ENCODE measurements at places on chromosomes 12 and 14. TPM values are rescaled to one million over a fixed set of nuclear protein-coding genes. Genes with fewer than 3 reads are reported as not detected.

- DNase-seq, result no peak
Observed at GRCh38 chr12:92769124-92769901, 66.5 kb downstream of the PLEKHG7 start.

- no peak for DNase-seq
Observed at GRCh38 chr14:102049258-102050025, 37.4 kb downstream of the HSP90AA1 start.

DNA sequence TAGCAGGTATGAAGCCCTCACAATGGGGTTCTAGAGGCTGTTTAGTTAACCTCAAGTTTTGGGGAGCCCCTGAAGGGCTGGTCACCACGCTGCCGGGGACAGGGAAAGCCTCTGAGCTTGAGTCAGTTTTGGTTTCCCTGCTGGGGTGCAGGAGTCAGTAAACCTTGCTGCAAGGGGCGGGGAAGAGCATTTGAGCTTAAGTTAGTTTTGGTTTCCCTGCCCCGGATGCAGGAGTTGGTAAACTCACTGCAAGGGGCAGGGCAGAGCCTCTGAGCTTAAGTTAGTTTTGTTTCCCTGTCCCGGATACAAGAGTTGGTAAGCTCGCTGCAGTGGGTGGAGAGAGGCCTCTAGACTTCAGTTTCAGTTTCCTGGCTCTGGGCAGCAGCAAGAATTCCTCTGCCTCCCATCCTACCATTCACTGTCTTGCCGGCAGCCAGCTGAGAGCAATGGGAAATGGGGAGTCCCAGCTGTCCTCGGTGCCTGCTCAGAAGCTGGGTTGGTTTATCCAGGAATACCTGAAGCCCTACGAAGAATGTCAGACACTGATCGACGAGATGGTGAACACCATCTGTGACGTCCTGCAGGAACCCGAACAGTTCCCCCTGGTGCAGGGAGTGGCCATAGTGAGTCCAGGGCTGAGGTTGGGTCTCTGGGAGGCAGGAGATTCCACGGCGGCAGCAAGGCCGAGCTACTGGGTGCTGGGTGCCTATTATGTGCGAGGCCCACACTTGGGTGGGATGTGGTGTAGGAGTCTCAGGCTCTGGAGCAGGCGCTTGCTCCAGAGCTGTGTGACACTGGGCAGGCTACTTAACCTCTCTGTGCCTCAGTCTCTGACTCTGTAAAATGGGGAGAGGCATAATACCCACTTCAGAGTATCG, at the start of gene OAS2:
TSS of gene OAS2 (plus strand) at position 357 of the 878 bp plus-strand sequence. CDS start at position 447, 90 bp downstream.
- DNase-seq, result peak; percentile 86

DNA sequence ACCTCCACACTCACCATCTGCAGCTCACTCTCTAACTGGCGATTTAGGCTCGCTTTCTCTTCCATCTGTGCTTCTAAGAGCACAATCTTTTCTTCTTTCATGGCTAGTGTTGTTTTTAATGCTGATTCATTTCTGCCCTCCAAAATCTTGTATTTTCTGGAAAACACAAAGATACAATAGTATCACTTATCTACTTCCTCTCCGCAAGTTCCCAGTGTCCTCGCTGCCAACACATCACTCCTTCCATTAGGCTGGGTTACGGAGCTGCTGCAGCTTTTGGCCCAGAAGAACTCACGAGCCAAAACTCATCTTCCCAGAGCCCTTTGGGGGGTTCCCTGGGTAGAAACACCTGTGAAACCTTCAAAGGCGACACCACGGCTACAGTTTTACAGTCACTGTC, 63.8 kb upstream of the GPR68 start:
- DNase-seq, result no peak

DNA sequence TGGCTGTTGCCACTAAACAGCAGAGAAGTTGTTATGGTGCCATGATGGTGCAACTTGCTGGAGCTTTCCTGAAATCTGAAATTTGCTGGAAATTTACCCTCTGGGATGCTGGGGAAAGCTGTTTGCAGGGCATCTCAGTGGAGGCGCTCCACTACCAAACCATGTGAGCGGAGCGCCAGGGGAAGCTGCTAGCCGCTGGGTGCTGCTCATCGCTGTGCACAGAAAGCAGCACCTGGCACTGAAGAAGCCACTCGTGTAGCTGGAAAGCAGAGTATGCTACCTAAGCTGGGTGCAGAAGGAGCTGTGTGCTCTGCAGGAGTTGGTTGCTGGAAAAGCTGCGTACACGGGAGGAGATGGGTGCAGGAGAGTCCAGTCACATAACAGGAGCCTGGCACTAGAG, 53.0 kb downstream of the MSRB3 start:
- DNase-seq, result no peak

DNA sequence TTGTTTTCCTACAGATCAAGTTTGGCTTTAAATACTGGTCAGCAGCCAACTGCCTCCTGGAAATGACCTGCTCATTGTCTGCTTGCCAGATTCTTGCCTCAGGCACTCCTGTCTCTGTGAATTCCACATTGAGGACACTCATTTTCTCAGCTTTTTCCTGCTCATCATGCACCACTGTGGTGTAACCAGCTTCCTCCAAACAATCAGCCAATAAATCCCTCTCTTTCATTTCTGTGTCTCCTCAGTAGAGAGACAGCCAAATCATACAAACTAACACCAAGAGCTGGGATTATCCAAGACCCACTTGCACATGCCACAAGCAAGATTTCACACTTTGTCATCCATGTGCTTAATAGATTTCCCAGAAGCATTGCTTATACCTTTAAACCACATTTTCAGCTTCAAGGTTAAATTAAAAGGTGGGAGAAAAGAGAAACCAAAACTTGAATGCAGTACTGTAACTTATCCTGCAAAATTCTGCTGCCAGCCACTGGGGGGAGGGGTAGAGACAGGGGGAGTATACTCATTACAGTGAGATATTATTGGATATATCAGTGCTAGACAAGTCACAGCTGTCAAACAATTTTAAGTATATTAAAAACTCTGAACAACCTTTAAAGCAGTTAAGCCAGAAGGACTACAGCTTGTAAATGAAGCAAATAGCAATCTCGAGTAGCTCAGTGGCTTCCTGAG, 105.0 kb downstream of the PPP2R5E start:
- peak; percentile 91 for DNase-seq

- DNase-seq, result peak; percentile 58
Observed at GRCh38 chr14:96038920-96039632, at the start of gene C14orf132. TSS of gene C14orf132 (plus strand) at chr14:96039362. CDS start at chr14:96039501, 139 bp downstream.

DNA sequence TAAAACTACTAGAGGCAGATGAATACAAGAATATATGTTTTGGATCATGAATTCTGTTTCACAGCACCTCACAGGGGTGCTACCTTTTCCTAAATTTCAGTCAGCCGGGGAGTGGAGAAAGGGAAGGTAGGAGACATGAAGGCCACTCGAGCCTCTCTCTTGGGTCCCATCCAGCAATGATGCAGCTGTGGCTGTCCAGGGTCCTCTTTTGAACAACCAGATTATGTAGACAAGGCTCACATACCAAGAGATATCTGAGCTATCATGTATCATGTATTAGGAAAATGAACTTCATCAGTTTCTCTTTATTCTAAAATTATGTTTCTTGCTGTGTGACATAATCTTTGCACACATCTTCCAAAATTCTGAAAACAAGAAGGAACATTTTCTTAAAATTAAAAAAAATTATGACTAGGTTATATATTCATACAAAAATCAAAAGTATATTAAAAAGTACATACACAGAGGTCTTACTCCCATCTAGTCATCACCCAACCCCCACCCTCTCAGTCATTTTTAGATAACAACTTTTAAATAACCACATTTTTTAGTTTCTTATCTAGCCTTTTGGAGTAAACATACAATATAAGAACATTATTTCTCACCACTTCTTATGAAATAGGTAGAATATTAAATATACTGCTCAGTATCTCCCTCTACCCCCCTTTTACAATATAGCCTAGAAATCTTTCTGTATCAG, 88.7 kb downstream of the ACADS start:
- DNase-seq, result no peak

- DNase-seq, result no peak
Observed at GRCh38 chr14:24160499-24160849, 591 bp upstream of the IRF9 start.

DNA sequence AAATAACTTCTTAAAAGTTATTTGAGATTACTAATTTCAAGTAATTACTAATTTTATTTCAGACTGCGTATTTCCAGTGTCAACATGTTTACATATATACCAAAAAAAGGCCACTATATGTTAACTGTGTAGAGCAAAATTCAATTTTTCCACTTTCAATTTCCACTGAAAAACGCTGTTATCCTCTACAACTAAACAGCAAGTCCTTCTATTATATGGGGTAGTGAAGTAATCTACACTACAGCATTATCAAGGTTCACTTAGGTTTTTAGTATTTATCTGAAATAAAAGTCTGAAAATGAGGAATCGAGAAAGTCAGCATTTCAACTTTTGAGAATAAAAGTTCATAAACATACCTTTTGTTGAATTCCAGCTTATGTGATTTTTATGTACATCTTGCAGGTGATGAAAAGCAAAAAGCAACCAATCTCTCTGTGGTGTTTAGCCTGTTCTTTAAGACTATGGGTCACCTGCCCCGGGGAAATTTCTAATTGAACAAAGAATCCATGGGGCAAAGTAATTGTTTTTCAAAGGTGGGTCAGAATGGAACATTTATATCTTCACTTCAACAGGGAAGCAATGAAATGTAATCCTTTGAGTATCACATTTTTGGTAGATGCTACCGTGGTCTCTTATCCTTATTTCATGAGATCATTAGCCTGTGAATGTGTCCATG, 3.3 kb downstream of the BTG1 start:
- no peak for DNase-seq

DNA sequence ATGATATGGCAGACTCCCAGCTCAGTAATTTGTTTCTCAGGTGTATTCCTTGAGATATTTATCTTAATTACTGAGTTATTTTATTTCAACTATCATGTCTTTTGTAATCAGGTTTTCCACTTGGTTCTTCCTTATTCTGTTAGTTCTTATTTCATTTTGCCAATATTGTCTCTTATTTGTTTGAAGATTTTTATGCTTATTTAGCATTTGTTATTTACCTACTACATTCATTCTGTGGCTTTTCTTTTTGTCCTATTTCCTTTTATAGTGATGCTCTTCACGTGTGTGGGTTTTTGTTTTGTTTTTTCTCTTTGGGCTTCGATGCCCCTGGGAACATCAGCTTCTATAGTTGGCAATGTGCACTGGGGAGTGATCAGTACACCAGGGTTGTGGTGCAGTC, 40.5 kb upstream of the CRADD start:
- DNase-seq, result no peak

DNA sequence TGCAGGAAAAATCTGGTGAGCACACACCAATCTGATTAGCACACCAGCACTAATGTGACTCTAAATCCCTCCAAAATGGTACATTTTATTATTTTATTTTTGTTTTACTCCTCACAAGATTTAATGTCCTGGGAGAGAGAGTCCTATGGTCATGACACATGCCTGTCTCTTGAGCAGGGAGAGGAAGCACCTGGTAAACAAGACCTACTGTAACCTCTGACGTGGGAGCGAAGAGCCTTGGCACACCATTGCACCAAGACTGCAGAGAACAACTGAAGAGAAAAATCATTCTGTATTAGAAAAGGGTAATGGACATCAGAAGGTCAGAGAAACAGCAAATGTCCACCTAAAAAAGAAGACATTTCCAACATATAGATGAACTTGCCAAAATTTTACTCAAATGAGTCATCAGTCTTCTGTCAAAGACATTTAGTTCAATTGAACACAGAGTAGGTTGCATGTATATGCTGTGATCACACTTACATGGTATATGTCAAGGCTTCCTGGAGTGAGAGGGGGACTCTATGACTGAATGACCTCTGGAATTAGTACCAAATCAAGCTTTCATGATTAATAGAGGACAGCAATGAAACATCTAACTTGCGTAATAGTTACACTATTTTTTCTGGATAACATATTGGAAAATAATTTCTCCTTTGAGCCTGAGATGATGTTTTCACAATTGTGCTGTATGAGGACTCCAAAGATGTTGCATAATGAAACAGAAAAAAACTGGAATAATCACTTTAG, 186.9 kb upstream of the FLRT2 start:
- no peak for DNase-seq

GRCh38 chr14:34692348-34692747, 22.0 kb downstream of the CFL2 start:
- peak; percentile 42 for DNase-seq

DNA sequence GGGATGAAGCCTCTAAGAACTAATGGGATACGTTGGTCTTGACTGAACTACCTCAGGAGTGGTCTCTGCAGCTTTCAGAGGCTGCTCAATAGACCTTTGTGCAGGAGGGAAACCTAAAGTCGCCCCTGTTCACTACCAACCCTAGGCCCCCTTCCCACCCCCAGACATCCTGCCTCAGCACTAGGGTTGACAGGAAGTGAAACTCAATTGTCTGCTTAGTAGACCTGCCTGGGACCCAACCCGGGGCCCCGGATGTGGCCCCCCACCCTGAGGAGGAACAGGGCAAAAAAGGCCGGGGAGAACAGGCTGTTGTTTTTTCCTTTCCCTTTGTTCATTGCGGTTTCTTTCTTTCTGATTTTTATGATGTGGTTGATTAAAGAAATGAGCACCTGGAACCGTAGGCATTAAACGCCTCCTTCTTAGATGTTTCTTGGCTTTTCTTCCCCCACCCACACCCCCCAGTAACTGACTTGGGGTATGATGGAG, 1.6 kb upstream of the DGKA start:
- no peak for DNase-seq

DNA sequence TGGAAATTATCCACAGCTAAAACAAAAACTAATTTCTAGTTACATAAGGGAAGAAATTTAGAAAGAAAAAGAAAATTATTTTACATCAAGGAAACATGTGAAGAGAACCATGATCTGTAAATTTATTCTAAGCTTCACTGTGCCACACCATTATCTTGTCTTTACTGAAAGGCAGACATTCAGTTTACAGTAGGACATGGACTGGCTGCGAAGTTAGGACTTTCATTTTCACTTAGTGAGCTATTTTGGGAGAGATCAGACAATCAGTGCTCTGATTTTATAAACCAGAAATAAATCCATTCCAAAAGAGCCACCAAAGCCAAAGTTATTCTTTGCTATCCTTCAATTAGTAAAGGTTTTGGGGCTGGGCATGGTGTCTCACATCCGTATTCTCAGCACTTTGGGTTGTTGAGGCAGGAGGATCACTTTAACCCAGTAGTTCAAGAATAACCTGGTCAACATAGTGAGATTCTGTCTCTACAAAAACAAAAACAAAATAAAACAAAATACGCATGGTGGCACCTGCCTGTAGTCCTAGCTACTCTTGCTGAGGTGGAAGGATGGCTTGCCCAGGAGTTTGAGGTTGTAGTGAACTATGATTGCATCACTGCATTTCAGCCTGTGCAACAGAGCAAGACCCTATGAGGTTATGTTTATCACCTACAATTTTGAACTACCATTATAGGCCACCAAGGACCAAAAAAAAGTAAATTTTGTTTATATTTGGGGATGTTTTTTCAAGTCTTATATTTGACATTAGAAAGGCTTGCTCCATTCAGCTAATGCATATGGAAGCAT, 1084.8 kb upstream of the ATXN7L3B start:
- no peak for DNase-seq

The RABGGTA gene
- total RNA-seq, result 25.8 TPM

The ACOT4 gene
- total RNA-seq, result 1.7 TPM

The FAM186B gene
- under 0.01 TPM for total RNA-seq

The BRI3BP gene
- total RNA-seq, result 8.6 TPM

The CELA1 gene
- total RNA-seq, result not detected

The ERP27 gene
- not detected for total RNA-seq

The TSPAN8 gene
- total RNA-seq, result 0.43 TPM

The ALDH6A1 gene
- 16.0 TPM for total RNA-seq

The PTPN21 gene
- 14.2 TPM for total RNA-seq

The FOXA1 gene
- total RNA-seq, result not detected

The FERMT2 gene
- 266 TPM for total RNA-seq

The TAMALIN gene
- total RNA-seq, result 2.2 TPM

The P2RX7 gene
- total RNA-seq, result 0.64 TPM

The HCAR1 gene
- total RNA-seq, result 0.43 TPM

Data from fibroblast of villous mesenchyme (primary cell).